ENCODE measurements at places on chromosomes 5 and 9.

DNA sequence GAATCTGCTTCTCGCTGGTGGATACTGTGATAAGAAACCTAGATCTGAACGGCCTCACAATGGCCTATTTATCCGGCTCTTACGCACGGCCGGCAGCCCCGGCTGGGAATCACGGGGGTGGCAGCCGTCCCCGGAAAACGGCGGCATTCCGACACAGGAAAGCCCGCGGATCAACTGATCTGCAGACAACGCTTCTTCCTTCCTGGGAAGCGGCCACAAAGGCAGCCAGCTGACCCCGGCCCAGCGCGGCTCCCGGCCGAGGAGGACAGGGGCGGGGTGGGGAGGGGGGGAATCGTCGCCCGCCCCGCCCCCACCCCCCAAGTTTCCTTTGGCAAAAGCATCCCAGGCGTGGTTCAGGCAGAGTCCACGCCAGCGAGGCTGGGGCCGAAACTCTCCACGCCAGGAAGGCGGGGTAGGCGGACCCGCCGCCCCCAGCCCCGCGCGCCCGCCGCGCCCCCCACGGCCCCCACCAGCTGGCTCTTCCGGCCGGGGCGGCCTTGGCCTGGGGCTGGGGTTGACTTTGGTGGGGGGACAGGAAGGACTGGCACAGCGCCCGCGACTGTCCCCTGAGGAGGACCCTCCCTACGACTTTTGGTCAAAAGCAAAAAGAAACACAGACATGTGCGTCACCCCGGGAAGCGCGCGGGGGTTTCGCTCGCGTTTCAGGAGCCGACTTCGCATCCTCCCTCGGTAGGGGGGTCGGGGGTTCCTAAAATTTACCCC is 247.7 kb upstream of the ANKRD55 start:
- peak; percentile 56 for DNase-seq

DNA sequence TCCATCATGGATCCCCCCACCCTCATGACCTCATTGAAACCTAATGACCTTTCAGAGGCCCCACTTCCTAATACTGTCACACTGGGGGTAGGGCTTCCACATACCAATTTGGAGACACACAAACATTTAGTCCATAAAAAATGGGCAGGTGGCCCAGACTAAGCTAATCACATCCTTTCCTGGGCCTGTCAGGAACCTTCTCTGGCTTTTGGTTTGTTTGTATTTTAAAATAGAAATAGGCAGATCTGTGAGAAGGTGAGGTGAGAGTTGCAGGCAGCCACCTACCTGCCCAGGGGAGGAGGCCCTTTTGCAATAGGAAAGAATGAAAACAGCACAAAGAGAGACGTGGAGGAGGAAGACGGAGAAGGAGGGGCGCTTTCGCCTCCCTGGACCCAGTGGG is 90.2 kb upstream of the BOD1 start:
- no peak for DNase-seq

DNA sequence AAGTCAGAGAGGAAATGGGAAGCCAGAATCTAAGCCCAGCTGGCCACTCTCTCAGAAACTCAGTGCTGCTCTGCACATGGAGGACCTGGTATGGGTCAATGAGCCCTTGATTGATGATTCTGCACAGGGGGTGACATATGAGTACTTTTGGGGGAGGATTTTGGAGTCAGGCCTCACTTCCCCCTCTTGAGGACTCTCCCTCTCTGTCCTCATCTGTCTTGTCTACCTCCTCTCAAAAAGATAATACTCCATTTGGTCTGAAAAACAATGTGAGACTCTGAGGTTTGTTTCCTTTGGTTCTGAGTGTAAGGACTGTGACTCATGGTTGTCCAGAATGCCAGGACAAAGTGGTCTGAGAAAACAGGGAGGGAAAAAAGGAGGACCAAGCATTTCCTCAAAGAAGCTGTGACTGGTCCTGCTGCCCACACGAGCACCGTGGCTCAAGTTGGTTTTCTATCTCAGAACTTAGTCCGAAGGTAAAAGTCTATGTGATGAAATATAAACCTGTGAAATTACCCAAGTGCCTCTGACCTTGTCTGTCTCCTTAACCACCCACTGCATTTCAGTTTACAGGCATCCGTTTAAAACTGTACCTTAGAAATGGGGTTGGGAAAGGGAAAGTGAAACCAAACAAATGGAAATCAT is 11.1 kb downstream of the TTC39B start:
- peak; percentile 26 for DNase-seq

GRCh38 chr5:51559339-51559738 is 176.1 kb downstream of the ISL1 start:
- DNase-seq = no peak

DNA sequence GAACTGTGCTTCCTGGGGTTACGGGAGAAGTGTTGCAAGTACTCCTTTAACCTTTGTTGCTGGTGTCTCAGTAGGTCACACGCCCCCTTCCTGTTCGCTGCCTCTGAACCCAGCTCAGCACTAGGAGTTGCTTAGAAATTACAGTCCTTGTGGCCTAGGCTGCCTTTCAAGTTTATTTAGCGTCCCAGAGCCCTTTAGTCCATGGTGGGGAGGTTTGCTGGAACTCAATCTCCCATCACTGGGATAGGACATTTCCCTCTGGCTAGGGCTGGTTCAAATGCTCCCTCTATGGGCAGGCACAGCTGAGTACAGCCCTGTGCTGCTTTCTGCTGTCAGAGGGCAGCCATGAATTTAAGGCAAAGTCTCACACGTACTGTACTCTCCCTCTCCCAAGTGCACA is 4.7 kb downstream of the IFNA8 start:
- peak; percentile 25 for DNase-seq

- DNase-seq = peak; percentile 32
These were observed 23.1 kb upstream of the TDRD7 start for GRCh38 chr9:97388721-97389238.

Data from activated naive CD4-positive, alpha-beta T cell treated with anti-CD3 and anti-CD28 coated beads, Interleukin-2, amount 10 ng/mL, durations not matched to agents 7 days and 5 days (primary cell).